ENCODE measurements at places on chromosomes 1 and 21. TPM values are rescaled to one million over a fixed set of nuclear protein-coding genes. Genes with fewer than 3 reads are reported as not detected.

GRCh38 chr1:2375246-2375922, 16.0 kb downstream of the MORN1 start:
- peak overlapping the region; percentile 37 for H3K27ac ChIP-seq
- no peaks in the 10 kb centered on the region for H3K27me3 ChIP-seq
- no peaks in the 10 kb centered on the region for H3K4me1 ChIP-seq
- H3K4me3 ChIP-seq, result no peak overlapping the region
- no peaks in the 10 kb centered on the region for H3K36me3 ChIP-seq
- no peak for DNase-seq

DNA sequence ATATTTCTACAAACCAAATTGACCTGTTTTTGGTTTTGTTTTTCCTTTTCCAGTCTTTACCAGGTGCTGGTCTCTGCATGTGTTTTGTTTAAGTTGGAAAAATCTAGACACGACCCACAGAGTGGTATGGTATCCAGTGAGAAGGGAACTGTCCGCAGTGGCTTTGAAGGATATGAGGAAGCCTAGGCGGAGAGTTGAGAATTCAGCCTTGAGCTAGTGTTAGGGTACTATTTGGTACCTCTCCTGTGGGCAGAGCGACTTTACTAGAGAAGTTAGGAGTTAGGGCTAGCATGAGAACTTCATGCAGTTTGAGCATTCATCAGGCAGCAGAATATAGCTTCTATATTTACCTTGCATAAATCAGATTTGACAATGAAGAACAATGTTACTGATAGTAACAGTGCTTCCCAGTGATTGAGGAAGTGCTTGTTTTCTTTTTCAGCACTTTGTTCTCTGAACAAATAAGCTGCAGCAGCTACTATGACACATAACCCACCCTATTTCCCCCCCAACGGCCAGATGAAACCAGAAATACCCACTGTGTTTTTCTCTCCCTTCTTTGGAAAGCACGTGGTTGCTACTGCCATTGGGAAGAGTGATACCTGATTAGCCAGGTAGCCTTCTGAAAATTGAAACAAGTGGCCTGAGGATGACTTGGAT, 19.0 kb downstream of the MRPS6 start:
- H3K27ac ChIP-seq, result peak overlapping the region; percentile 15
- no peak overlapping the region for H3K4me3 ChIP-seq
- H3K27me3 ChIP-seq, result no peaks in the 10 kb centered on the region
- peaks cover 12% of the 10 kb centered on the region for H3K4me1 ChIP-seq
- DNase-seq, result no peak

- H3K4me3 ChIP-seq, result no peak overlapping the region
- H3K36me3 ChIP-seq, result no peaks in the 10 kb centered on the region
- H3K27me3 ChIP-seq, result no peaks in the 10 kb centered on the region
- H3K4me1 ChIP-seq, result no peaks in the 10 kb centered on the region
These were observed 8.4 kb upstream of the SLC37A1 start for GRCh38 chr21:42505090-42505726.

DNA sequence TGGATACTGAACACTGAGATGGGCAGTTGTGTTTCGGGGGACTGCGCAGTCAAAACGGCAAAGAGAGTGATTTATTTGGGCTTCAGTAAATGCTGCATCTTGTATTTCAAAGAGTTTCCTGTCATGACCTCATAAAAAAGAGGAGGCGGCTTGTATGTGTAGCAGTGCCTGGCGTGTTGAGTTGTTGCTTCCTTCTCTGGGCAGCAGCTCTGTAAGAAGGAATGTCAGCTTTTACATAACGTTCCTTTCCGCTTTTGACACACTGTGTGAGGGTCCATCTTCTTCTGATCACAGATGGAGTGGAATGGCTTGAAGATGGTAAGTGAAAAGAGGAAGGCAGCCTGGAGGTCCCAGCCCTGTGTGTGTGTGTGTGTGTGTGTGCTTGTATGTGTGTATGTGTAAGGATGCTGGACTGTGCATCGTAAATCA, 941 bp downstream of the ELAVL4 start:
- H3K27ac ChIP-seq, result no peak overlapping the region
- peaks cover 88% of the 10 kb centered on the region for H3K27me3 ChIP-seq
- no peak overlapping the region for H3K4me3 ChIP-seq
- H3K36me3 ChIP-seq, result no peaks in the 10 kb centered on the region

DNA sequence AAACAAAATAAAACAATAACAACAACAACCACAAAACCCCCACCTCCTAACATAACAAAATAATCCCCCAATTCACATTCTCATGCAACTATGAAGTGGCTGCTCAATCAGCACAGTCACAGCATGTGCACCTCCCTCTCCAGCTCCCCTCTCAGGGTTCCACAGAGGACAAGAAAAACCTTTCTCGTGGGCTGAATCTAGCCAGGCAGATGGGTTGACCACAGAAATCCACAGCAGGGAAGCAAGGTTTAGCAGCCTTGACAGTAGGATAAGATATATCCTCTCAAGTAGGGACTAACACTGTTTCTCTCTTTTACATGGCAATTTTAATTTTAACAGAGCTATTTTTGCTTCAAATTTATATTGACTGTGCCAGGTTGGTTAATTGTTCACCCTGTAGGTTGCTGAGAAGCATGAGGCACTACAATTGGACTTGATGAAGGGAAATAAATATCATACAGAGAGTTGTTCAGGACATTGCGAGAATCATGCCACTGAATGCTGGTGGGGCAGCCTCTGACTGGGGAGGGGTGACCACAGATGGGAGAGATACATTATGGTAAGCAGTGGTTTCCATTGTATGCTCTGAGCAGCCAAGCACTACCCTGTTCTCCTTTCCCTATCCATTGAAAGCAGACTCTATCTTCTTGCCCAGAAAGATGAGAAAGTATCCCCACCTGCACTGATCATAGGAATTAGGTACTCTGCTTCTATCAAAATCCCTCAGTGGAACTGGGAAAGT, 535.1 kb downstream of the DPYD start:
- peaks cover 6% of the 10 kb centered on the region for H3K4me1 ChIP-seq
- no peak for DNase-seq
- no peak overlapping the region for H3K27ac ChIP-seq
- H3K4me3 ChIP-seq, result no peak overlapping the region
- no peaks in the 10 kb centered on the region for H3K27me3 ChIP-seq

- peak overlapping the region; percentile 100 for H3K27ac ChIP-seq
- H3K4me3 ChIP-seq, result peak overlapping the region; percentile 74
- DNase-seq, result peak; percentile 93
- peaks cover 47% of the 10 kb centered on the region for H3K36me3 ChIP-seq
These were observed 531 bp upstream of the HMGN2 start for GRCh38 chr1:26471498-26472319.

DNA sequence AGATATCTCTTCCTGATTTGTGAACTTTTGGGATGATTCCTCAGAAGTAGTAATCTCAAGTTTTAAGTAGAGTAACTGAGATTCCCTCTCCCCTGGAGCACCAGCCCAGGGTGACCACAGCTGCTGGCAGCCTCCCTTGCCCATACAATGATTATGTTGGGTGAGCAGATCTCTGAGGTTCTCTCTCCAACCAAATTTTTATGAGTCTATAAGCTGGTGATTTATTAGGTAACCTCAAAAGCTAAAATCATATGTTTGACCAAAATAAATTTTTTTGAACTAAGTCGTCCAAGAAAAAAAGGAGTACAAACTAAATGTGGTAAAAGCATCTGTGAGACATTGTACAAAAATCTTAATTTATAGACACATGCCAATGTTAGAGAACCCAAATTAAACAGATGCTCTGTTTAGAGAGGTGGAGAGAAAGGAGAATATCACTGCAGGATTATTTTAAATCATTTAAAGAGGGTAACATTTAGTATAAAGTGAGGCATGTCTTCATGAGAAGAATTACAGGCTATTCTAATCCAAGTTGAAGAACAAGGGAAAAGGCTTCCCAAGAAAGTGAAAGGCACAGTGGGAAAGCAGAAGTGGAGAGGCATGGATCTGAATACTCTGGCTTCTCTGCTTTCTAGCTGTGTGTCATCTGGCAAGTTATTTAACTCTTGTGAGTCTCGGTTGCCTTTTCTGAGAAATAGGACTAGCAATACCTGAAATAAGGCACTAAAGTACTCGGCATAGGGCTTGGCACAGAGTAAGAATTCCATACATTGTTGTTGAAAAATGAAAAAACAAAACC, 2.5 kb downstream of the AKNAD1 start:
- H3K27me3 ChIP-seq, result no peaks in the 10 kb centered on the region
- no peak for DNase-seq
- H3K4me1 ChIP-seq, result peaks cover 3% of the 10 kb centered on the region
- no peak overlapping the region for H3K27ac ChIP-seq
- no peaks in the 10 kb centered on the region for H3K36me3 ChIP-seq

- H3K4me3 ChIP-seq, result no peak overlapping the region
- H3K4me1 ChIP-seq, result no peaks in the 10 kb centered on the region
- no peak for DNase-seq
- H3K27ac ChIP-seq, result no peak overlapping the region
These were observed 21.8 kb downstream of the GBP2 start for GRCh38 chr1:89104147-89104546.

DNA sequence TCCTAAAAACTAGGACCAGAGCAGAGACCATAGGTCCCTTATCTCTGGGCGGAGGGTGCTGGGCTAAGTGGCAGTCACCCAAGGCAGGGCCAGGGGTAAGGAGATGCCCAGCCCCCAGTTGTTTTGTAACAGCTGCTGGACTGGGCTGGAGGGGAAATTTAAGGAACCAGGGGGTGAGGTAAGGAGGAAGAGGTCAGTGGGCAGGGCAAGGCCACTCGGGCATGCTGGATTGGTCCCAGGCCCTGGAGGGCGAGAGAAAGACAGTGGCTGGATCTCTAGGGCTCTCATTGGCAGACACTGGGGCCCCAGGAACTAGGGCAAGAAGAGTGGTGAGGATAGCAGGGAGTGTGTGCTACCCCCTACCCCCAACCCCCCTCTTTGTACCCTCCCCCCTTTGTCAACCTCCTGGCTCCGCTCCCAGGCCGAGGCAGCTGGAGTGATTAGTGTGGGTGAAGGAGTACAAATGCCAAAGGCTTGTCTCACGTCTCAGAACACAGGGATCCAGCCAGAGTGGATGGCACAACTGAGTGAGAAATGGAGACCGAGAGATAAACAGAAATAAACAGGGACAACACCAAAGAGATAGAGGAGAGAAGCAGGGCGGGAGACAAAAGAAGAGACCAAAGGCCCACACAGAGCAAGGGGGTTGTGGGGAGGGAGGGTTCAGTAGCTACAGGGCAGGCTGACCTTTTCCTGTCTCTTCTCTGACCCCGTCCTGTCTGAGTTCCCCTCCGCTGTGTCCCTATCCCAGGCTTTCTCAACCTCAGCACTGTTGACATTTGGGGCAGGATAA, 20.5 kb upstream of the THRAP3 start:
- H3K36me3 ChIP-seq, result no peaks in the 10 kb centered on the region
- no peak overlapping the region for H3K27ac ChIP-seq
- H3K4me3 ChIP-seq, result no peak overlapping the region
- H3K27me3 ChIP-seq, result no peaks in the 10 kb centered on the region

DNA sequence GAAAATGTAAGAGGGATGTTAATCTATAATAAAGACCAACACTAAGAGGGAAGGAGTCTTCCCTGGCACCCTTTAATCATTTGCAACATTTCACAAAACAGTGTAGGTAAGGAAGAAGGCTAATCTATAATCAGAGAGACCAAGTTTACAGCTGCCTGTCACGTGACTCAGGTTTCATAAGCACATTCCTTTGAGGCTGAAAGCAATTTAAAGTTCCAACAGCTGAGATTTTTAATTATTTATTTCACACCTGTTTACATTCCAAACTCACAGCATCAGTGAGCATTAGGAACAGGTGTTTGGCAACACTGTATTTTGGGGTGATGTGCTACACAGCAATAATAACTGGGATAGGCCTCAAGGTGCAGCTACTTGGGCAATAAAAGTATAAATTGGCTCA, 75.7 kb upstream of the PGBD5 start:
- no peak overlapping the region for H3K4me3 ChIP-seq
- no peak overlapping the region for H3K27ac ChIP-seq
- no peaks in the 10 kb centered on the region for H3K4me1 ChIP-seq
- no peaks in the 10 kb centered on the region for H3K36me3 ChIP-seq

DNA sequence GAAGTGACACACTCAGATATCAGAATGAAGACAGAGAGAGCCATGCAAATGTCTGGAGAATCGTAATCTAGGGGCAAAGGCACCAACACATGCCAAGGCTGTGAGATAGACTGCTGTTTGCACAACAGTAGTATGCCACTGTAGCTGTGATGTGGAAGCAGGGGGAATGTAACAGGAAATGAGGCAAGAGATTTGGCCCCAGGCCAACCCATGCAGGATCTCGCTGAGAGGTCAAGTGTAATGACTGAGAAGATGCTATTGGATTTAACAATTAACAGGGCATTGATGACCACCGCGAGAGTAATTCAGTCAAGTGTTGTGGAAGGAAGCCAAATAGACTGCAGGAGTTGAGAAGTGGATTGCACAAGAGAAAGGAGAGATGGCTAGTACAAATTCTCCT, 107.3 kb upstream of the ST6GALNAC5 start:
- DNase-seq, result peak; percentile 72
- H3K4me1 ChIP-seq, result no peaks in the 10 kb centered on the region
- H3K36me3 ChIP-seq, result no peaks in the 10 kb centered on the region

- no peaks in the 10 kb centered on the region for H3K4me1 ChIP-seq
- no peak overlapping the region for H3K4me3 ChIP-seq
- peak; percentile 77 for DNase-seq
- no peak overlapping the region for H3K27ac ChIP-seq
These were observed 129.9 kb downstream of the ZNF281 start for GRCh38 chr1:200279810-200280411.

DNA sequence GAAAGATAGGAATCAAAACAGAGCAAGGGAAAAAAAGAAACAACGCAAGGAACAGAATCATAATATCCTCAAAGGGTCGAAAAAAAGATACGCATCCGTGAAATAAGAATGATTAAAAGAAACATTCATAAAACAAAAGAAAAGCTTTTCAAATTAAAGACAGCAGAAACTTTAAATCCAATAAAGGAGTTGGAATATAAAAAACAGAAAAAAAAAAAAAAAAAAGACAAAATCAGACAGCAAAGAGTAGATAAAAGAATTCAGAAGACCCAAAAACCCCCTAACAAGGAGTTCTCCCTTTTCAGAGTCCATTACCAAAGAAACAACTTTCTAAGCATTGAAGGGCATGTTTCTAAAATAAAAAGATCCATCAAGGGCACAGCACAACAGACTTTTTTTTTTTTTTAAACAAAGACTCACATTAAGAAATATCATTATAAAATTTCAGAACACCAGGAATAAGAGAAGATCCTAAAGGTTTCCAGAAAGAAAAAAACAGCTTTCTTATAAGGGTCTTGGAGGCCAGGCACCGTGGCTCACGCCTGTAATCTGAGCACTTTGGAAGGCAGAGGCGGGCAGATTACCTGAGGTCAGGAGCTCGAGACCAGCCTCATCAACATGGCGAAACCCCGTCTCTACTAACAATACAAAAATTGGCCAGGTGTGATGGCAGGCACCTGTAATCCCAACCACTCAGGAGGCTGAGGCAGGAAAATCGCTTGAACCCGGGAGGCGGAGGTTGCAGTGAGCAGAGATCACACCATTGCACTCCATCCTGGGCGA, 44.7 kb downstream of the ENAH start:
- no peak overlapping the region for H3K27ac ChIP-seq
- DNase-seq, result no peak
- H3K4me1 ChIP-seq, result peaks cover 33% of the 10 kb centered on the region

The ARID1A gene
- total RNA-seq, result 123 TPM

The ZYG11A gene
- 0.31 TPM for total RNA-seq

The FLG gene
- total RNA-seq, result not detected

The DFFA gene
- total RNA-seq, result 49.7 TPM

The OR14K1 gene
- not detected for total RNA-seq

The UBE2J2 gene
- 92.8 TPM for total RNA-seq

The UBQLN4 gene
- 66.6 TPM for total RNA-seq

The SELENBP1 gene
- not detected for total RNA-seq

The MROH7 gene
- total RNA-seq, result not detected
